ENCODE measurements at places on chromosomes 2 and 18.

- DNase-seq: no peak
Measured at GRCh38 chr2:62705859-62706720, 577 bp downstream of the EHBP1 start.

GRCh38 chr2:229627728-229628127 is 86.6 kb downstream of the DNER start:
- DNase-seq: no peak

- DNase-seq: no peak
Measured at GRCh38 chr18:48702346-48703027, 163.7 kb downstream of the CTIF start.

GRCh38 chr2:39487398-39488250 is 50.5 kb upstream of the MAP4K3 start:
- no peak for DNase-seq

- DNase-seq: no peak
Measured at GRCh38 chr2:152434395-152435182, 99.6 kb downstream of the FMNL2 start.

All from cortex of kidney (tissue), 1 donor.